ENCODE measurements at places on chromosomes 6 and 20. TPM values are rescaled to one million over a fixed set of nuclear protein-coding genes. Genes with fewer than 3 reads are reported as not detected.
A peak's percentile ranks its signal among the peaks of the same experiment; 100 is the strongest.

The BCAS1 gene
- polyA plus RNA-seq, result 2.1 TPM

The MAFB gene
- polyA plus RNA-seq, result 115 TPM

The RIPOR3 gene
- 6.4 TPM for polyA plus RNA-seq

The KHDRBS2 gene
- polyA plus RNA-seq, result 3.0 TPM

The RHAG gene
- 1.6 TPM for polyA plus RNA-seq

The VSX1 gene
- not detected for polyA plus RNA-seq

DNA sequence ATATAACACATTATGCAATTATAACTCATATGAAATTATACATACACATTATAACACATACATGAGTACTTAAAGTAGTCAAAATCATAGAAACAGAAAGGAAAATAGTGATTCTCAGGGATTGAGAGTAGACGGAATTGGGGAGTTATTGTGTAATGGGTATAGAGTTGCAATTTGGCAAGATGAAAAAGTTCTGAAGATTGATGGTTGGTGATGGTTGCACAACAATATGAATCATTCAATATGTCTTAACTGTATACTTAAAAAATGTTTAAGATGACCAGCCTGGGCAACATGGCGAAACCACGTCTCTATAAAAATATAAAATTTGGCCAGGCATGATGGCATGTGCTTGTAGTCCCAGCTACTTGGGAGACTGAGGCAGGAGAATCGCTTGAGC lies 372.7 kb downstream of the CDKAL1 start:
- DNase-seq, result no peak

DNA sequence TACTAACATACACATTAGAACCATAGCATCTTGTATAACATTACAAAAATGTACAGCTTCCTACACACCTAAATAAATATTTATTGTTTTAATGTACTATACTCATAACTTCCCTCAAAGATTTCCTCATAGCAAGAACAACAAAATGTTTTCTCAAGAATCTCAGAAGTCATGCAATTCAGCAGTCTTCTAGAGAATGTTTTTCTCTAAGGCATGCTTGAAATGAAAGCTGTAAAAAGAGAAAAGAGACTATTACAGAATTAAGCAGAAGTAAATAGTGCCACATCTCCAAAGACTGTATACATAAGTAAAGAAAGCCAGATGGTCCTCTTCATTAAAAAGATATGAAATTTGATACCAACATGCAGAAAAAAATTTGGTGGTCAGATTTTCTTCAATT lies 672.2 kb downstream of the EPM2A start:
- DNase-seq, result no peak

GRCh38 chr20:3177746-3178485 lies 4.6 kb upstream of the LZTS3 start:
- DNase-seq, result no peak

GRCh38 chr20:38445381-38445796 lies 10.3 kb upstream of the SNHG17 start:
- no peak for DNase-seq

DNA sequence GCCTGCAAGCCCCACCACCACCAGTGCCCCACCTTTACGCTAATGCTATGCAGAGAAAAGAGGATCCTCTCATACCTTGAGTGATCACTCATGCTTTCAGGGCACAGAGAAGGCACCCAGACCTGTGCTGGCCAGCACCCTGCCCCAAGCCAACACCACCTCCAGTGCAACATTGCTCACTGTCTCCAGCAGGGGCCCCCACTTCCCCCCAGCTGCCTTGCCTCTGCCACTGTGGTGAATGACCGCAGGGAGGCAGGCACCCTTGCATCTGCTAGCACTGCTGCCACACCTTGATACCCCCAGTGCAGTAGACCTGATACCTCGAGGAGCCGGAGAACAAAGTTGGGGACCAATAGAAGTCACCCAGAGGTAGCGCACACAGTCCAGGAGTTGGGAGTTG lies 139.2 kb upstream of the PLN start:
- DNase-seq, result no peak

- no peak for DNase-seq
Measured at GRCh38 chr6:151186306-151186705, 53.5 kb upstream of the AKAP12 start.

- DNase-seq, result no peak
Measured at GRCh38 chr6:31187780-31188194, 17.3 kb upstream of the POU5F1 start.

DNA sequence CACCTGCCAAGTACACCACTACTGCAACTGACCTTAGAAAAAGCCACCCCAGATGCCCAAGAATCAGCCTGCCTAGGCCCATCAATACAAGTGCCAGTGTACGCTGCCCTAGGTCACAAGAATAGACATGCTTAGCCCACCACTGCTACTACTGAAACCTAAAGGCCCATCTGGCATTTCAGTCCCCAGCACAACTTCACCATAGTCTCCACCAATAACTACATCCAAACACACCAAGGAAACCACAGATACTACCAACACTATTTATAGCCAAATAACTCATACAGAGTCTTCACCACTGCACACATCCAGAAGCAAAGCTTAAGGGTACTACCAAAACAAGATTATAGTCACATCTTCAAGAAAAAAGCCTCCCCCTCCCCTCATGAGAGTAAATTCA lies 28.2 kb downstream of the TREML4 start:
- DNase-seq, result no peak

DNA sequence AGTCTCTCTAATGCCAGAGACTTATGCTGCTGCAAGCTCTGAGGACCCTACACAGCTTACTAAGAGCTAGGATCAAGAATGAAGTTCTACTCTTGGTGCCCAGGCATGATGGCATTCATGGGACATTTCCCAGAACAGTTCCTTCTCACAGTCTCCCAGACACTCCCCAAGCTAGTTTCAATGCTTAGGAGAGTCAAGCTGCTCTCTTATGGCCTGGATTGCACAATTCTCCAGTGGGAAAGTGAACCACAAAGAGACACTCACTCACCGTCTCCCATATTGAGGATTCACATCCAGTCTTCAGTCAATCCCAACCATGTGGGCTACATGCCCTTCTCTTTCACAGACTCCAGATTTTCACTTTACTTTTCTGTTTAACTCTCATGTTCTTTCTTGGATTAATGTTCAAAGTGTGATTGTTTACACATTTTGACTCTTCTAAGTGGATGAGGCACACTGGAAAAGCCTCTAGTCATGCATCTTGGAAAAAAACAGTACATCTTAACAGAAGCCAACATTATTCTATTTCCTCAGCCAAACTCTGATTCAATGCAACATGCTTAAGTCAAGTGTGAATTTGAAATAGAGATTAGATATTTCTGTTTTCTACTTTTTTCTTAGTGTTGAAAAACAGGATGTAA lies 447.8 kb upstream of the BTBD3 start:
- no peak for DNase-seq

DNA sequence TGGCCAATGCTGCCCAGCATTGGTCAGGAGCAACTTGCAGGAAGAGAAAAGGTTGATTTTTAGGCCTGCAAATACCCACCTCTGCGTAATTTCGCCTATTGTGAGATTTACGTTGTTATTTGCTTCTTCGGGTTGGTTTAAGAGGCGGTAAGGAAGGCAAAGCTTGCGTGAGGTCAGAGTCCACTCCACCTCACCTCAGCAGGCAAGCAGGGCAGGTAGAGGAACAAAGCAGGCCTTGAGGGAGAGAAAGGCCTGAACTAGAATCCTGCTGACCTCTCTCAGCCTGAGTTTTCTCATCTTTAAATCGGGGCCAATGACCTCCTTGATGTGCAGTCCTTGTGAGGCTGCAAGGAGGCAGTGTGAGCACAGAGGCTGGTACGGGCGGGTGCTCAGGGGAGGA lies 239.1 kb downstream of the CDC5L start:
- DNase-seq, result no peak

DNA sequence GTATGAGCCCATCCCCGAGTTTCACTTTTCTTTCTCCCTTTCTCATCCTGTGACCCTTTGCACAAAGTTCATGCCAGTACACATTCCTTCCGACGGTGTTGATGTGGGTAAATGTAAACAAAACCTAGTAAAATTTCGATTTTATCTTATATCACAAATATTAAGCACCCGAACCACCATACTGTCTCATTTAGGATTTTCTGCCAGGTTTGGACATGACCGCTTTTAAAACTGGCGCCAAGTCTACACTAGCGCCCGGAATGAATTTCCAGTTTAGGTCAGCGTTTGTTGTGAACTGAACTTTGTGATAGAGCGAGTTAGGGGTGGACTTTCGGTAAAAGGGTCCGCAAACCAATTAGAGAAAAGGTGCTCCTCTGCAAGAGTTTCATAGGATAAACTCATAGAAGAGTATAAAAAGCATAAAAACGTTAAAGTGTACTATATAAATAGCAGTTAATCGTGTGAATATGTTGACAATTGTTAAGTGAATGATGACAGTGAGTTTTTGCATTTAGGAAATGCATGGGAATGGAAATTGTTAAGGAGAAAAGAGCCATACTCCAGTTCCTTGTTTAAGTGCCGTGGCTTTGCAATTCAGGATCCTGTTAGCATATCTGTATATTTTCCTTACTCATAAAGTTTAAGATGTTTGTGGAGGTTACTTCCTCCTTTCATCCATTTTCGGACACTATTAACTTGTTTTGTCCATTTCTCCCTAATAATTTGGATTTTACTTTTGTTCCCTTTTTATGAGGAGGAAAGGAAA lies 937 bp downstream of the AKAP7 start:
- peak; percentile 38 for DNase-seq

- DNase-seq, result no peak
Measured at GRCh38 chr6:1848752-1849151, 239.0 kb downstream of the FOXC1 start.

GRCh38 chr20:48142516-48142773 lies 357.2 kb upstream of the SULF2 start:
- DNase-seq, result no peak

Data from right renal cortex interstitium (tissue), 3 donors.